ENCODE measurements at places on chromosomes 11 and 22.

- no peak for DNase-seq
These were observed 71.2 kb downstream of the PDHX start for GRCh38 chr11:34987617-34988016.

DNA sequence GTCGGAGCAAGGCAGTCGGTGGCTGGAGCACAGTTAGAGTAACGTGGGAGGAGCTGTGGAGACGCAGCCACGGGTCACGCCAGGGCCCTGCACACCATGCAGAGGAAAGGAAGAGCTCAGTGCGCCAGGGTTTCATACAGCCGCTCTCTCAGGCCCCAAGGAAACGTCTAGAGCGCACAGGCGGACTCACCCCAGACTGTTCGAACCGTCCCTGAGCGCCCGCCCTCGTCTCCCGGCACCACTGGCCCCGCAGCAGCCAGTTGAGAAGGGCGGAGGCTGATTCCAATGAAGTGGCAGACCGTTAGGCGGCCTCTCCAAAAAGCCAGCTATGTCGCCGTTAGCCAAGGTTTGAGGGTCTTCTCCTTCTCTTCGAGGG is 483 bp upstream of the HYLS1 start:
- no peak for DNase-seq

DNA sequence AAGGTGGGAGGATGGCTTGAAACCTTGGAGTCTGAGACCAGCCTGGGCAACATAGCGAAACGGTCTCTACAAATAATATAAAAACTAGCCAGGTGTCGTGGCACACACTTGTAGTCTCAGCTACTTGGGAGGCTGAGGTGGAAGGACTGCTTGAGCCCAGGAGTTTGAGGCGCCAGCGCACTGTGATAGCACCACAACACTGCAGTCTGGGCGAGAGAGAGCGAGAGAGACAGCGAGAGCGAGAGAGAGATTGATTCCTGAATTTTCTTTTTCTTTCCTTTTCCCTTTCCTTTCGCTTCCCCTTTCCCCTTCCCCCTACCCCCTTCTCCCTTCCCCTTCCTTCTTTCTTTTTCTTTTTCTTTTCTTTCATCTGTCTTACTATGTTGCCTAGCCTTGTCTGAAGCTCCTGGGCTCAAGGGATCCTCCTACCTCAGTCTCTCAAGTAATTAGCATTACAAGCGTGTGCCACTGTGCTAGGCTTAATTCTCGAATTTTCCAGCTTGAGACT is 162.4 kb upstream of the ZBED5 start:
- no peak for DNase-seq

GRCh38 chr11:36449561-36450096 is 60.4 kb downstream of the TRAF6 start:
- DNase-seq, result no peak

GRCh38 chr11:41309716-41310115 is 149.7 kb downstream of the LRRC4C start:
- DNase-seq, result no peak

- no peak for DNase-seq
These were observed 4.6 kb upstream of the RNF185 start for GRCh38 chr22:31155422-31155821.

DNA sequence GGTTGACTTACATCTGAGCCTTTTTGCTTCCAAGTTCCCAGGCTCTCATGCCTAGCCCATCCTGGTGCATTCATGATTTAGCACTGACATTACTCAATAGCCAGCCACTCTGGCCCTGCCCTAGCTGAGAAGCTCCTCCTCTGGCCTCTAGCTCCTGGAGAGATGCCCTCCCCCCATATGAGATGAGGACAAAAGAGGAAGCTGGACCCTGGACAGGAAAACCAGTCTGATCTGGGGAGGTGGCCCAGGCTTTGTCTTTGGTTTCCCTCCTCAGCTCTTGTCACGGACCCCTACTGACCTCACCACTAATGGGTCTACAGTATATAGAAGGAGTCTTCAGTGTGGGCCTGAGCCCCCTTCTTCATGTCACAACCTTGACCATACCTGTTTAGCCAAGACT is 3.0 kb downstream of the RHOG start:
- no peak for DNase-seq

- no peak for DNase-seq
These were observed 112.2 kb downstream of the NECTIN1 start for GRCh38 chr11:119616586-119617339.

- DNase-seq, result no peak
These were observed 2.9 kb downstream of the SUSD2 start for GRCh38 chr22:24184057-24184798.

DNA sequence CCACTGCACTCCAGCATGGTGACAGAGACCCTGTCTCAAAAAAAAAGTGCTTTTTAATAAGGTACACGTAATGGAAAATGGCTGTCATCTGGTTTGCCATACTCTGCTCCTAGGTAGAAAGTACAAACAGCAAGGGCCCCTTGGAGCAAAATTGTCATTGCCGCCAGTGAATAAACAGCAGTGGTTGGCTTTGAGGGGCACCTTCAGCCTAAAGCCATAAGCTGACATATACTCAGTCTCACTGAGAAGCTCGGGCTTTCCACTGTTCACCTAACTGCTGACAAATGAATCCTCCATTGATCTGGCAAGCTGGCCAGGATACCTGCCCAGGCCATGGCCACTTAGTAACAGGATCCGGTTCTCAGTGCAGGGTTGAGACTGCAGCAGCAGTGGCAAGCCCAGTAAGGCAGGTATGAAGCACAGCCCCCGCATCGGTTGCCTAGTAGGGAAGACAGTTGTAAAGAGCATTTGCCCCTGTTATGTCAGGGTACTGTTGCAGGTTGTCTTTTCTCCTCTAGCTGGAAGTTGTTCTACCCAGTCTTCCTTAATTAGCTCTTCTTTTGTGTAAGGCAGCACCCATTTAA is 38.8 kb downstream of the MARK2 start:
- no peak for DNase-seq

GRCh38 chr11:110075105-110075846 is 17.9 kb upstream of the ZC3H12C start:
- DNase-seq, result peak; percentile 15

- DNase-seq, result no peak
These were observed 185.0 kb downstream of the NELL1 start for GRCh38 chr11:20854215-20854955.

- no peak for DNase-seq
These were observed 47.6 kb upstream of the OLFML1 start for GRCh38 chr11:7437696-7438095.

DNA sequence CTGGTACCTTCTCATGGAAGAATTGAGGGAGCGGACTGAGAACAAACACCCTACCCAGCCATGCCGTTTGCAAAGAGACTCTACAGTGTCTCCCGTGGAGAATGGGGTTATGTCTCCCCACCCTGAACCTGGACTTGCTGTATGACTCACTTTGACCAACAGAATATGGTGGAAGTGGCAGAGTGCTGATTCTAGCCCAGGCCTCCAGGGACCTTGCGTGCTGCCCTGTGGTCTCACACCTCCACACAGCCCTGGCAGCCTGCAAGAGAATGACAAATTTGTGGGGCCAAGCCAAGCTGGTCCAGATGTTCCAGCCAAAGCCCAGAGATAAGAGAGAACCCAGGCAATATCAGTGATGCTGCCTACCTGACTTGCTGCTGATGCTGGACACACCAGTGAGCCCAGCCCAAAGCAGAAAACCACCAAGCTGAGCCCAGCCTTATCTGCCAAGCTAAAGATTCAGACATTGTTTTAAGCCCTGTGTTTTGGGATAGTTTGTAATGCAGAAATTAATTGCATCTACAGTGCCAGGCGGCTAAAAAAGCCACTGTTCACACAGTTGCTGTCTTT is 8.1 kb upstream of the LINC01488 start:
- DNase-seq, result no peak

GRCh38 chr11:114102993-114103896 is 43.7 kb downstream of the ZBTB16 start:
- DNase-seq, result no peak

- DNase-seq, result no peak
These were observed 55.5 kb upstream of the SLC5A12 start for GRCh38 chr11:26777372-26777808.

- DNase-seq, result no peak
These were observed 54.2 kb upstream of the AMPD3 start for GRCh38 chr11:10400856-10401255.

GRCh38 chr11:17770917-17771316 is 36.3 kb downstream of the KCNC1 start:
- DNase-seq, result no peak

GRCh38 chr11:99268886-99269285 is 248.1 kb downstream of the CNTN5 start:
- DNase-seq, result no peak

GRCh38 chr11:63937713-63938478 is 906 bp upstream of the NAA40 start:
- DNase-seq, result peak; percentile 70

- no peak for DNase-seq
These were observed 88.0 kb upstream of the KCNQ1OT1 start for GRCh38 chr11:2787816-2788167.

GRCh38 chr11:69491071-69492031 is 9.9 kb downstream of the LINC01488 start:
- DNase-seq, result no peak

DNA sequence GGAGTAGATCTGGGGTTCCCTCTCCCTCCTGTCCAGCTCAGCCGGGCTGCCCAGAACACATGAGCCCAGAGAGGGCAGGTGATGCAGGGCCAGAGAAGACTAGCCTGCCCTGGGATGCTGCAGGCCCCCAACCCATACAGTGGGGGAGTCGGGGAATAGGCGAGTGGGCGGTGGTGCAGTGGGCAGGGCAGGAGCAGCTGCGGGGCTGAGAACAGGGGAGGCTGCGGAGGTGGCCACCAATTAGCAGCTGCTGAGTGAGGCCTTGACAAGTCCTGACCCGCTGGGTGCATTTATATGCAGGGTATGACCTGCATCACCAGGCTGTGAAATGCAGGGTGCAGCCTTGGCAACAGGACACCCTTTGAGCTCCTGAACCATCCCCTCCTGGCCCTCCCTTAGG is 43.1 kb downstream of the NFAM1 start:
- no peak for DNase-seq

DNA sequence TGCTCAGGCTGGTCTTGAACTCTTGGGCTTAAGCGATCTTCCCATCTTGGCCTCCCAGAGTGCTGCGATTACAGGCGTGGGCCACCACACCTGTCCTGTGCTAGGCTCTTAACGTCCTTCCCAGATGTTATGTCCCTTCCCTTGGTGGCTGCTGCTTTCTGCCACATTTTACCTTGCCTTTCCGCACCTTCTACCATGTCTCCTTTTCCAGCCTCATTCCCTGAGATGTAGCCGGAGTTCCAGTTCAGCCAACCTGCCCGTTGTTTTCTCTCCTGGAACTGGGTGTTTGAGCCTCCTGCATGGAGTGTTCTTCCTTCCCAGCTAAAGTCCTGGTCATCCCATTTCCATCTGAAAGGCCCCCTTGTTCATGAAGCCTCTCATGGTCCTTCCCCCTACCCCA is 95.3 kb downstream of the PTPRJ start:
- no peak for DNase-seq

DNA sequence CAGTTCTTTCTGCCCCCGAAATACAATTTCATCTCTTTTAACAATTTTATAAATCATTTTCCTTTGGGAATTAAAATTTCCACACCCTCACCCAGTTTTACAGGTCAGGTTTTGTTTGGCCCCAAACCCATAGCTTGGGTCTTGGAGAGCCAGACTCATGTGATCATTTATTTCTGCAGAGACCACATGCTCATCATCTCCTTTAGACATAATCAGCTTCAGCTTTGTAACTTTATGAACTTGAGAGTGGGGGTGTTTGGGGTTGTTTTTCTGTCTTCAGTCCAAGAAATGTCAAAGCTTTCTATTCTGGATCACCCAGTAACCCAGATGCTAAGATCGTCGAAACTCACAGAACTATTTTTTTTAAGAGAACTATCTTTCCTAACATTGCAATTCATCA is 70.9 kb downstream of the DBX1 start:
- DNase-seq, result no peak

DNA sequence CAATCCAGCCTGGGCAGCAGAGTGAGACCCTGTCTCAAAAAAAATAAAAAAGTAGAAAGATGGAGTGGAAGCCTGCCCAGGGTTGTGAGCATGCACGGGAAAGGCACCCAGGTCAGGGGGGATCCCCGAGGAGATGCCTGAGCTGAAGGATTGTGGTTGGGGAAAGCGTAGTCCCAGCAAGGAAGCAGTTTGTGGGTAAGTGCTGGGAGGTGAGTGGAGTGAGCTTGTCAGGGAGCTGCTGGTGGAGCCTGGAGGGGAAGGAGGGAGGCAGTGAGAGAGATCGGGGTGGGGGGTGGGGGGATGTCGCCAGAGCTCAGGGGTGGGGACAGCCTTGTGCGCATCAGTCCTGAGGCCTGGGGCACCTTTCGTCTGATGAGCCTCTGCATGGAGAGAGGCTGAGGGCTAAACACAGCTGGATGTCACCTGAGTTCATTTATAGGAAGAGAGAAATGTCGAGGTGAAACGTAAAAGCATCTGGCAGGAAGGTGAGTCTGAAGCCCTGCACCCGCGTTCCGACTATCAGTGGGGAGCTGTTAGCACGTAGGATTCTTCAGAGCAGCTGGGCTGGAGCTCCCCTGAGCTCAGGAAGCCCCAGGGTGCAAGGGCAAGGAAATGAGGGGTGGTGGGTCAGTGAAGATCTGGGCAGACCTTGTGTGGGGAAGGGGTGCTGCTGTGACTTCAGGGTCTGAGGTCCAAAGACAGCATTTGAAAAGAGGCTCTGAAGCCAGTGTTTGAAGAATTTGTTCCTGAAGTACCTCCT is 10.2 kb downstream of the TMEM121B start:
- no peak for DNase-seq

- DNase-seq, result no peak
These were observed 397 bp downstream of the OR52N2 start for GRCh38 chr11:5809122-5809519.

DNA sequence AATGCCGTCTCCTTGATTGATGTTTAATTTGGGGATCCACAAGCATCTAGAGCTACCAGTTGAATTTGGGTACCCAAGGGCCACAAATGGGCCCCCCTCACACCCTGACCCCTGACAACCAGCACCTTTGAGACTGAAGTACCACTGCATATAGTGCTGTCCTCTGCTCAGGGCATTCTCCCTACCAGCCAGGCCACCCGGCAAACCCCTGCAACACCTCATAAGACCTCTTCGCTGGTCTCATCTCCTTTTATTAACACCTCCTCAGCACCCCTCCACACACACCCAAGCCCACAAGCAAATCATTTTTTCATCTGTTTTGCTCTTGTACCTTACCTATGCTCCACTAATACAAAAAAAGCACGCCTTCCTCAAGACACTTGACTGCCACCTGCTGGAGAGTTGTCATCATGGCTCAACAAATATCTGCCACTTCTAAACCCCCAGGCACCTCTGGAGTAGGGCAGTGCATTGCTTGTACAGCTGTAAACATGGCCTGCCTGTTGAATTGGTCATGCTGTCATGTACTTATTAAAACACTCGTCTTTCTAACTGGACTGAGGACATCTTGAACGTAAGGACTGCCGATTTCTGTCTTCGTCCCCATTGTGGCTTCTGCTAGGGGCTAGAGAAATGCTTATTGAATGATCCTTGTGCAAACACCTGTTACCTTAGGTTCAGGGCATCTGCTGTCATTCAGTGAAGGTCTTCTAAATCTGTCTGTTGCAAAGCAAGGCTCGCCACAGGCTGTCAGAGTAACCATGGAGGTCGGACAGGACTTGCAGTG is 66.5 kb downstream of the BMAL1 start:
- peak; percentile 65 for DNase-seq
